ENCODE measurements at places on chromosomes 16 and 17.

DNA sequence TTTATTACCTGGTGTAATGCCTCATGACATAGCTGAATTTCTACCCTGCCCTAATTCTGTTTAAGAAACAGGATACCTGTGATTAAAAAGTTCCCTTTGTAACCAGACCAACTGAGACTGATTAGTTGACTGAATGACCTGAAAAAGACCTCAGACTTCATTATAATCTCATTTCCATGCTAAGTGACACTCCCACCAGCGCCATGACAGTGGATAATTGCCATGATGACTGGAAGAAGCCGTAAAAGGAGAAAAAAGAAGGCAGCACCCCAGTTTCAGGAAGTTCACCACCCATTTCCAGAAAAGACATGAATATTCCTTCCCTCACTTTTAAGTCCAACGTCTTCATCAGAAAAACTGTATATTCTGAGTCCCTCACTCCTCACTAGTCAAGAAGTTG lies 125.6 kb upstream of the HS3ST4 start:
- no peak for DNase-seq

- DNase-seq = no peak
These were observed 1.7 kb downstream of the PIK3R6 start for GRCh38 chr17:8865811-8866210.

DNA sequence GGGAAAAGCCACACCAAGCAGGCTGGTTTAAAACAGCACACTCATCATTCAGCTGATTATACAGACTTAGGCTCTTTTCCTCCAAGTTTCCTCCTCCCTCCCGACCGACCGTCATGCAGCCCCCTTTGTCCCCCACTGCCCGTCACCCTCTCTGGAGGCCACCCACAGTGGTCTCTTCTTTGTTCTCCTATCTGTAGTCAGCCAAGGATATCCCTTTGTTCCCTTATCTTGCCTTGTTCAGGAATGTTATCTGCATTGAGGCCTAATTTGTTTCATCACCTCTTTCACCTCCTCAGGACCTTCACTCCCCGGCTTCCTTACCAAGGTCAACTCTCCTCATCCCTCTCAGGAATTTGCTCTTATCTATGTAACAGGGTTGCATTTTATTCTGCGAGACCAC lies 186.4 kb upstream of the CDH13 start:
- no peak for DNase-seq

DNA sequence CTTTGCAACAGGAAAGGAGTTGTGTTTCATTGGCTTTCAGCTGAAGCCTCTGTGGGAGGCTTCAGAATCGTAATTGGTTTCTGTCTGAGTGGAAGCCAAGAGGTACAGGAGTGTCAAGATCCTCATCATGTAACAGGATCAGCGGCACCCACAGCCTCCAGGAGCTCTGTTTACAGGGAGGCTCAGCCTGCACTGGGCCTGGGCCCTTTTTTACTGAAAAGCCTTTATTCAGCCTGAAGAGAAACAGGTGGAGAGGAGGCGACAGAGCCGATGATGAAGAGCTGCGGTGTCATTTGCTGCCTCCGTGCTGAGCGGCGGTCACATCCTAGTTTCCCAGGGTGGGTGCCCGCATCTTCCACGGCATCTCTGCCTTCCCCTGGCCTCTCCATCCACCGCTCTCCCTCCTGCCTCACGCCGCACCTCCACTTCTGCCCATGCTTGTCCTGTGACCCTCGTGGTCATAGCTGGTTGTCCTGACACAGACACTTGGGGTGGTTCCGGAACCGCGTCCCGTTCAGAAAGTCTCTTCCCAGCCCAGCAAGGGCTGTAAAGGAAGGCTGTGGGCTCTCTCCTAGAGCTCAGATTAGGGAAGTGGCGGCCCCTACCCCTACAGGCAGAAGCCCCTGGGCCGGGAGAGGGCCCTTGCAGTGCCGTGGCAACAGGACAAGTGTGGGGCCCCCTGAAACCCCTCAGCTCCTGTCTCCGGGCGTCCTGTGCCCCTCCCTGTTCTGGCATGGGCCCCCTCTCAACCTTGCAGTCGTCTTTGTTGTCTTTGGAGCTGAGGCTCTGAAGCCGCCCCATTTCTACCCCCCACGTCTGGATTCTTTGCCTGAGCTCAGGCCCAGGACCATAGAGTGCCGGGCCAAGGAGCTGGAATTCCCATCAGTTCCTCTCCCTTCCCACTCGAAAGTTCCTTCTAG lies 53.9 kb upstream of the CHMP6 start:
- no peak for DNase-seq

- no peak for DNase-seq
These were observed 1.0 kb downstream of the TELO2 start for GRCh38 chr16:1494129-1494640.

GRCh38 chr16:48420437-48420836 lies 35.2 kb upstream of the SIAH1 start:
- no peak for DNase-seq

- no peak for DNase-seq
These were observed 15.9 kb downstream of the ZNF768 start for GRCh38 chr16:30510376-30510938.

- no peak for DNase-seq
These were observed 160.4 kb downstream of the ABCA8 start for GRCh38 chr17:68794636-68795434.

DNA sequence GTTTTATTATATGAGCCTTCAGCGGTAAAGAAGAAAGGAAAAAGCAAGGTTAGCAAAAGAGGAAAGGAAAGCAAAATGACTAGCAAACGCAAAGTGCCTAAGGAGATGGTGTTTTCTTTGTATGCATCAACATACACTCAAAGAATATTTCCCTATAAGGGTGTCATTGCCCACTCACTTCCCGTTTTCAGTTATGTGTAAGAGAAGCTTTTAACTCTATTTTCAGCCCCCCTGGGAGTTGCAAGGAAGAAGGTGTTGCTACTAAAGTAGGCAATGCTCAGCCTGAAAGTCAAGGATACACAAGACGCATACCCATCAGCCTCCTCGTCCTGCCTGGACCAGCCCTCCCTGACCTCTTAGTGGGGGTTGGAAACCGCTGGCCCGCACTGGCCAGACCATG lies 267.7 kb upstream of the ZFHX3 start:
- DNase-seq = no peak

- DNase-seq = no peak
These were observed 132.9 kb upstream of the TNRC6C start for GRCh38 chr17:77825621-77826020.

- no peak for DNase-seq
These were observed 3.1 kb downstream of the MMP2 start for GRCh38 chr16:55482056-55482455.

DNA sequence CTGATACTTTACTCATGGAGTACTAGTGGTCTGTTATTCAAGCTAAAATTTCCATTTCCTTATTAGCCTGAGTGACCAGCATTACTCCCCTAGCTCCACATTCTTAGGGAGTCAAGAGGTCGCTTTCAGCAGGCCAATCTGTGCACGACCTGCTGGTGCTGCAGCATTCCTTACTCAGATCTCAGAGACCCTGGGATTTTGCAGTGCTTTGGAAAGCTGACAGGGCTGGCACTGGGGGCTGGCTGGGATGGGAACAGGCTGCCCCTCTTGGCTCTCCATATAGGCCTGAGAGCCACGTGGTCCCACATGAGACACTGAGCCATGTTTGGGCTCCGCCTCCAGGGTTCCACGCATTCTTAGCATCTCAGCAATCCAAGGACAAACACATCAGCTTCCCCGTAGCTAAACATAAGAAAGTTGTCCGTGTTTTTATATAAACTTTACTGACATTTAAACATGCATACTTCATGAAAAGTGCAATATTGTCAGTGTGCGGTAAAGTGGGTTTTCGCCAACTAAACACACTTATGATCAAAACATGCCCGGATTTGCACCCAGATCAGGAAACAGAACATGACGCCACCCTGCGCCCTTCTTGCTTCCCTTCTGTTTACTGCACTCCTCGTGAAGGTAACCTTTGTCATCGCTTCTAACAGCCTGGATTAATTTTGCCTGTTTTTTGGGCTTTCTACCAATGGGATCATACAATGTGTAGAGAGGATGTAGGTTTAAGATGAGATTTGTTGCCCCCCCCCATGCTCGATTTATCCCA lies 254.5 kb upstream of the CACNG5 start:
- DNase-seq = no peak

GRCh38 chr17:47855737-47856136 lies 4.8 kb upstream of the SP6 start:
- no peak for DNase-seq

GRCh38 chr17:80214878-80215210 lies 5.3 kb downstream of the SGSH start:
- no peak for DNase-seq

DNA sequence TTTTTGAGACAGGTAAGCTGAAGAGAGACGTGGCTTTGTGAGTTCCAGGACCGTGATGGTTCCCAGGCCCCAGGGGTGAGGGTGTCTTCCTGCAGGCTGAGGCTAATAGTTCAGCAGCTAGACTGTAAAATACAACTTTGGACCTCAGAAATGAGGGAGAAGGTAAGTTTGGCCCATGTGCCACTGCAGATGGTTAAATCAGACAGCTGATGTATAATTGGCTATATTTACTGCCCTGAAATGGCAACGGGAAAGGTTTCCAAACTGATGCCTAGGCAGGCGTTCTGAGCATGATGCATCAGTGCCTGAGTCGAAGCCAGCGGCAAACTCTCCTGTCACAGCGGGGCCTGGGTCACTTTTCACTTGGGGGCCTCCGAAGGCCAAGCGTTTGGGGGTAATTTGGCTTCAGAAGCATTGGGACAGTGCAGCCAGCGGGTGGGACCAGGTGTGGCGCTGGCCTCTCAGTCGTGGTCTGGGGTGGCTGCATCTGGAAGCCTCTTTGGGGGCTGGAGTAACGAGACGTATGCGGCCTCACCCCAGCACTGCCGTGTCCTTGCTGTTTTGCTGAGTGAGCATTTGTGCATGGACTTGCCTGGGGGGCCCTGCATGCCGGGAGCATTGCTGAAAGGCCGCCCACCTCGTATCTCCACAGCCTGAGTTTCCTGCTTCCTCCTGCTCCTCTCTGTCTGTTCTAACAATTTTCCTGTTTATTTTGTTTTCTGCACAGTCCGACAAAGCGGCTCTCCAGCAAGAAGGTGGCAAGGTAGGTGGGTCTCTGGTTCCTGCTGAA lies 31.2 kb upstream of the CAPN15 start:
- DNase-seq = no peak

DNA sequence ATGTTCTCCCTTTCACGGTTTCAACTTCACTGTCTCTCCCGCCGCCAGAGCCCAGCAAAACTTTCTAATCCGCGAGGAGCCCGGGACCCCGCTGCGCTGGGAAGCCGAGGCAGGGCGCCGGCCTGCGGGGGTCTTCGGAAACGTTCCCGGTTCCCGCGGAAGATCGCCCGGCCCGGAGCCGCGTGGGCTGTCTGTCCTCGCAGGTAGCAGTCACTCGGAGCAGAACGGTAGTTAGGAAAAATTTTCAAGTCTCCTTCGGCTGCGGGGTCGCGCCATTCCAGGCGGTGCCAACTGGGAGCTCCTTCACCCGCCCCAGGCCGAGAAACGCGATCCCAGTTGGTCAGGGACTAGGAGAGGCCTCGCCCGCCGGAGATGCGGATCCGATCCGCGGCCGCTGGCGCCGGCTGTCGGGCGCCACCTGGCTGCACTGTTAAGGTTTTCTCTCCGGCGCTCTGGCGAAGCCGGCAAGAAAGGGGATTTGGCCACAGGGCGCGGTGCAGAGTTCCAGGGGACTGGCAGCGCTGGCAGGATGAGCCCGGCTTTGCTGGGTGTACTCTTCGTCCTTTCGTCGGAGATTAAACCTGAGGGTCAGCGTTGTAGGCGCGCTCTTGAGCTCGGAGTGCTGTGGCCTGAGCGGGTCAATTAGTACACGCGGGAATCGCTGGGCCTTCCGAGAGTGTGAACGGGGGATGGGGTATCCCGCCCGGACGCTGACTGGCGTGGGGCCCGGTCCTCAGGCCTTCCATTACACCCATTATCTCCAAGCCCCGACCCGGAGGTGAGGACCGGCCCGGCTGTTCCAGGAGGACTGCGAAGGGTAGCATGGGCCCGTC lies 135.4 kb downstream of the KCNJ12 start:
- DNase-seq = peak; percentile 28

- DNase-seq = no peak
These were observed 4.4 kb downstream of the N4BP1 start for GRCh38 chr16:48605518-48606110.

- DNase-seq = no peak
These were observed 116.2 kb downstream of the CDH11 start for GRCh38 chr16:65005696-65006095.

GRCh38 chr17:12993631-12994030 lies 24.2 kb downstream of the ELAC2 start:
- no peak for DNase-seq

DNA sequence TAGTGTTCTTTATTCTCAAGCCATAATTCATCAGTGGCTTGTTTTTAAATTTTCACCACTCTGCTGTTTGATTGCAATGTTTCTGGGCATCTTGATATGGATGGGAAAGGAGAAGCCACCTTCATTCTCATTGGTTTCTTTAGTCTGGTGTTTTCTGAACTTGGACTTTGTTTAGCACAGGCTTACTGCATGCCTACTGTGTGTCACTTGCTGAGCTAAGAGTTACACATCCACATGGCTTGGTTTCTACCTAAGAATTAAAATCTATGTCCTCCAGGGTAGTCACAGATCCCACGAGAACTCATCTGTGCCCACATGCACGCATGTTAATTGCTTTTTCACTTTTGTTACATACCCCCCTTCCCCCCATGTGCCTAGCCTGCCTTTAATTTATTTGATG lies 4.6 kb downstream of the CMIP start:
- no peak for DNase-seq

- DNase-seq = no peak
These were observed 675 bp downstream of the RNF213 start for GRCh38 chr17:80261159-80261894.

DNA sequence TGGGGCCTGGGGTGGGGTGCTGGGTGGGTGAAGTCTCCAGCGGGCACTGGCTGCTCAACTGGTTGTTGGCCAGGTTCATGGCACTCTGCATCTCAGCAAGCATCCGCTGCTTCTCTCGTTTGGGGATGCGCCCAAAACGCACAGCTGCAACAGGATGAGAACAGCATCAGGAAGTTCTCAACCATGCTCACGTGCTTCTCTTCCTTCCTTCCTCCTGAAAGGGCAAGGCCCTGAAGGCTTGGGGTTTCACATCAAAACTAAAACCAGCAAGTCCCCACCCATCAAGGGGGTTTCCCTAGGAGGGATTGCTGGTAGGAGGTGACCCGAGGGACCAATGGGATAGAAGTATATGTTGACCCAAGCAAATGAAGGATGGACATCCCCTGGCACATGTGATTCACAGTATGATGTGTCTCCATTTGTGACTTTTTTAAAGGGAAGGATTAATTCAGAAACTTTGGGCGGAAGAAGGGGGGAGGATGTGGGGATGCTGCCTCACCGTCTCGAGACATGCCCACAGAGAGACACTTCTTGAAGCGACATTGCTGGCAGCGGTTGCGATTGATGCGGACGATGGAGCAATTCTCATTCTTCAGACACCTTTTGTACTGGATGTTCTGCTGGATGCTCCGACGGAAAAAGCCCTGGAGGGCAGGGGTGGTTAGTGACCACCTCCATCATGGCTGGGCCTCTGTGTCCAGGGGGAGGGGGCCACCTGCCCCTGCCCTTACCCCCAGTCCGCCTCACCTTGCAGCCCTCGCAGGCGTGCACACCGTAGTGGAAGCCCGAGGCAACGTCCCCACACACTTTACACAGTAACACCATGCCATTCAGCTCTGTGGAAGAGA lies 4.2 kb downstream of the NR1D1 start:
- DNase-seq = no peak

GRCh38 chr17:47888293-47888692 lies 7.7 kb upstream of the SP2 start:
- DNase-seq = no peak

All from HS-5 (cell line).